ENCODE measurements at places on chromosomes 4 and X.

GRCh38 chr4:154683956-154684681 is 59.7 kb upstream of the LRAT start:
- H3K27me3 ChIP-seq: no peaks in the 10 kb centered on the region
- H3K27ac ChIP-seq: no peak overlapping the region
- H3K4me3 ChIP-seq: no peak overlapping the region

DNA sequence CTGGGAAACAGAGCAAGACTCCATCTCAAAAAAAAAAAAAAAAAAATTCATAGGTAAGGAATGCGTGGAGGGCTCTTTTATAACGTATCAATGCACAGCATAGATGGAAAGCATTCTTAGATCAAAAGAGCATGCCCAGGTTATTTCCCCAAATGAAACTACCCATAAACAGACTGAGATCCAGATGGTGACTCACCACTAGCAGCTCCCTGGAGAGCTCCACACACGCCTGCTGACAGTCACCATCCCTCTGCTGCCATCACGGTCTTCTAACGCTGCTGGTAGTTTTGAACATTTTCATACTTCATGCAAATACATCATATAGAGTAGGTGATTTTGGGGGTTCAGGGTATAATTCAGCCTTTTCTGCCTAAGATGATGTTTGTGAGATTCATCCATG is 136.9 kb downstream of the ASMT start:
- no peaks in the 10 kb centered on the region for H3K27me3 ChIP-seq
- no peak overlapping the region for H3K27ac ChIP-seq
- H3K36me3 ChIP-seq: no peaks in the 10 kb centered on the region

DNA sequence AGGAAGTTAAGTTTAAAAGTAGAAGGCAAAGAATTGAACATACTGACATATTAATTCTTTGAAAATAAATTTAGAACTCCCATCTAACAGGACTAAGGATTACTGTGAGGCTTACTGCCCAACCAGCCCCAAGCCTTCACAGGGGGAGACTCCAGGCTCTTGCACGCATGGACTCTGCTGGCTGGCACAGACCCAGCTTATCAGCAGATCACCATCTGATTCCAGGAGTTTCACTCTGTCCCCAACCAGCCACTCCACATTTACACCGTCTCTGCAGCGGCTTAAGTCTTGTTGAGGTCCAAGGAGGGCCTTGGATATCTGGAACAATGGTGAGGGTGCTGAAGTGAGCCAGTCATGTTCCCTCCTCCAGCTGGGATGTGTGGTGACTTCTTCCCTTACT is 16.4 kb upstream of the OTUD4 start:
- no peaks in the 10 kb centered on the region for H3K27me3 ChIP-seq
- no peaks in the 10 kb centered on the region for H3K4me1 ChIP-seq
- DNase-seq: no peak
- H3K36me3 ChIP-seq: no peaks in the 10 kb centered on the region

- no peak overlapping the region for H3K4me3 ChIP-seq
- peak overlapping the region; percentile 23 for H3K27ac ChIP-seq
- no peaks in the 10 kb centered on the region for H3K36me3 ChIP-seq
- H3K4me1 ChIP-seq: peaks cover 12% of the 10 kb centered on the region
- H3K27me3 ChIP-seq: no peaks in the 10 kb centered on the region
These were observed 1.7 kb upstream of the TIFA start for GRCh38 chr4:112287258-112287989.

DNA sequence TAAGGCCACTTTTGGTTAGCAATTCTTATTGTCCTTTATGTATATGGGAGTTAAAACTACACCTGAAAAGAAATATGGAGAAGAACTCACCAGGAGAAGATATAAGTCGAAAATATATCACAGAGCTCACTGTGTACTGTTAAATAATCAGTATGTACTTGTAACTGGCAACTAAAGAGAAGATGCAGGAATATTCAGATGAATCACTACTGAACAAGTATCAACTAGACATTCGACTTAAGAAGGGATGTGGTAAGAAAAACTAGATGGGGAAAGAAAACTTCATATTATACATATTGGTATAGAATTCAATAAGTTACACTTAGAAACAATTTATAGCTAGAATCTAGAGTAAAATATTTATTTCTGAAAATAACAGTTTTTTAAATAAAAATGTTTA is 230.0 kb downstream of the CAMK2D start:
- H3K4me3 ChIP-seq: no peak overlapping the region
- H3K27ac ChIP-seq: no peak overlapping the region
- DNase-seq: no peak
- H3K27me3 ChIP-seq: no peaks in the 10 kb centered on the region
- no peaks in the 10 kb centered on the region for H3K4me1 ChIP-seq

- H3K27ac ChIP-seq: no peak overlapping the region
- no peak for DNase-seq
- H3K36me3 ChIP-seq: no peaks in the 10 kb centered on the region
- H3K4me1 ChIP-seq: no peaks in the 10 kb centered on the region
These were observed 87.4 kb upstream of the SLC7A11 start for GRCh38 chr4:138329506-138330070.

GRCh38 chr4:134668237-134668636 is 466.6 kb upstream of the PABPC4L start:
- no peaks in the 10 kb centered on the region for H3K36me3 ChIP-seq
- no peak overlapping the region for H3K4me3 ChIP-seq
- no peak overlapping the region for H3K27ac ChIP-seq
- no peaks in the 10 kb centered on the region for H3K4me1 ChIP-seq
- no peaks in the 10 kb centered on the region for H3K27me3 ChIP-seq
- DNase-seq: peak; percentile 41

GRCh38 chr4:107155366-107155765 is 119.3 kb upstream of the DKK2 start:
- no peak overlapping the region for H3K27ac ChIP-seq
- no peak for DNase-seq
- no peaks in the 10 kb centered on the region for H3K4me1 ChIP-seq
- H3K36me3 ChIP-seq: no peaks in the 10 kb centered on the region

- DNase-seq: peak; percentile 9
- H3K4me1 ChIP-seq: no peaks in the 10 kb centered on the region
- H3K27me3 ChIP-seq: no peaks in the 10 kb centered on the region
- H3K36me3 ChIP-seq: no peaks in the 10 kb centered on the region
- H3K27ac ChIP-seq: no peak overlapping the region
These were observed 32.9 kb upstream of the RAB40A start for GRCh38 chrX:103552236-103552635.

DNA sequence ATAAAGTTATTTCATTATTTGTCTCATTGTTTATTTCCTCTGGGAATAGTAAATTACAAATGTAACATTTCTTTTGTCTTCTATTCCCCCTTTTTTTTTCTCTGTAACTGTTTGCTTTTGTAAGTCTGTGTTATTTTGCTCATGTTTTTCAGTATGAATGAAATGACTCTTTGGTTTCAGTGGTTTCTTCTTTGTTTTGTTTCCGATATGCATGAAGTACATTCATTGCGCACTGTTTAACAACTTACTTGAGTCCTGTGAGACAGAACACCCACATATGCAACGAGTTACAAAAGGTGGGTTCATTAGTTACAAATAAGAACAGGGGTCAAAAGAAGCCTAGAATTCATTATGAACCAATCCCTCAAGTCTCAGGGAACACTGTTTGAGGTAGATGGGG is 175.0 kb upstream of the UGT8 start:
- no peak overlapping the region for H3K4me3 ChIP-seq
- no peaks in the 10 kb centered on the region for H3K27me3 ChIP-seq
- H3K4me1 ChIP-seq: no peaks in the 10 kb centered on the region
- no peak for DNase-seq
- no peak overlapping the region for H3K27ac ChIP-seq

DNA sequence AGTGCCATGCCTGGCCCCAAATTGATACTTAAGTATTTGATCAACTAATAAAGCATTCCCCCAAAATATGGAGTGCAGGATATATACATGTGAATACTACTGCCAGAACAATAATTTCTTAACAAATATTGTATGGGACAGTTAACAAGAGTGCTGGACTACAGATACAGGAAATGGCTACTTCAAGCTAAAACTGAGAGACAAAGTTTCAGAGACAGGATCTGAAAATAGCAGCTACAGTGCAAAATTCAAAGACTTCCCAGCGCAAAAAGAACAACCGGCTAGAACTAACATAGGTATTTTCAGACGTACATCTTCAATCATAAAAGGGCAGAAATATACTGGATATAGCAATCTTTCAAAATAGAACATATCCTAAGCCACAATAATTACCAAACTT is 6.3 kb downstream of the ATRX start:
- H3K27me3 ChIP-seq: no peaks in the 10 kb centered on the region
- H3K36me3 ChIP-seq: no peaks in the 10 kb centered on the region
- peaks cover 49% of the 10 kb centered on the region for H3K4me1 ChIP-seq
- H3K27ac ChIP-seq: no peak overlapping the region

DNA sequence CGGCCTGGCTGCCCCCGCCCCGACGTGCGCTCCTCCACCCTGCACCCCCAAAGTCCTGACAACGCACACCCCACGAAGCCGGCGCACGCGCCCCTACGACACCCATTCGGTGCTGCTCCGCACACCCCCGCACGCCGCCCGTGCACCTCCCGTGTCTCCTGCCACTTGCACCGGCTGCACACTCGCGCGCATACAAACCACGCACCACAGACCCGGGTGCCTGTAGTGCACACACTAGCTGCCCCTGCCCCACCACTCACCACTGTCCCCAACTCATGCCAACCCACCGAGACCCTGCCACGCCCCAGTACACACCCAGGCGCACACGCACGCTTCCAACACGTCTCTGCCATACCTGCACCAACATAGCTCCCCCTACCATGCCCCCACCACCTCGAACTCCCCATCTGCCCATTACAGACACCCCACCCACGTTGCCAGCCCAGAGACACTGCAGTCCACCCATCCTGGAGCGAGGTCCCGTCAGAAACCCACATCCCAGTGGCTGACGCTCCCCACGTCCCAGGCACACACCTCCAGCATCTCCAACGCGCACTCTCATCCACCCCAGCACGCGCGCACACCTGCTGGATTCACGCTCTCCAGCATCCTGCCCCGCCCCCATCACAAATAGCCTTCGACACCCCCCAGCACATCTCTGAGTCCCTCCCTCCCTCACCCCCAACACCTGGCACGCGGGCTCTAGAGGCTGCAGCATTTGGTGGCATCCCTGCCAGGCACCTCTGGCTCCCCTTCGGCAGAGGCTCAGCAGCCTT is 4.2 kb upstream of the DUSP9 start:
- DNase-seq: no peak
- H3K4me1 ChIP-seq: peaks cover 42% of the 10 kb centered on the region
- peaks cover 84% of the 10 kb centered on the region for H3K27me3 ChIP-seq
- no peak overlapping the region for H3K27ac ChIP-seq

DNA sequence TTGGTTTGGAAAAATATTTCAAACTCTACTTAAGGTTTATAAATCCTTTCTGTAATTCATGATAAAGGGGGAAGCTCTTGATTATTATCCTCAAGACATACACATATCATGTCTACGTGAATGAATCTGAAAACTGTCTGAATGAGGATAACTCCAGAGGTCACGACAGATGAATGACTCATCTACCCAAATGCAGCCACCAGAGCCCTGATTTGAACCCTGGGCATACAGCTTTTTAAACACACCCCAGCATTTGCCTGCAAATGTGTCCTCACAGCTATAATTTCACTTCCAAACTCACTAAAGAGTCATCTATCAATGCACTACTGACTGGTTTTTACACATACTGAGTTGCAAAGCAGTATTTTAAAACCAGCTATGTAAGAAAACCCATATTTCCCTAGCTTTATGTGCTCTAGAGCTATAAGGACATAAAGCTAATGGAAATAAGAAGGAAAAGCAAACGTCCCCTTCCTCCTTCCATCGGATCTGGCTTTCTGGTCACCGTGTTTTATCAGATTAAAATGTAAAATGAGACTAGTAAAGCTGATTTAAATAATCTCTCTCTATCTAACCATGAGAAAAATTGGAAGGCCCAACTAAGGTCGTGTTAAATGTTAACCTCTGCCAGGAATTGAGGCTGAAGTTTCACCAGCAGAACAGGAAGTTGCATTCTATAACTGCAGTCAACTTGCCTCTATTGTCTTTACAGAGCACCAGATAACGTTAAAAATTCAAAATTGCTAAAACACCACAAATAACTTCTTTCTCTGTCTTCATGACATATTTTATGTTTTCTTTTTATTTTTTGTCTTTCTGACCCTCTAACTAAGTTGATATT is 63.1 kb upstream of the SPP1 start:
- H3K27me3 ChIP-seq: no peaks in the 10 kb centered on the region
- no peak overlapping the region for H3K4me3 ChIP-seq
- H3K36me3 ChIP-seq: no peaks in the 10 kb centered on the region
- peak; percentile 11 for DNase-seq
- H3K27ac ChIP-seq: no peak overlapping the region
- peaks cover 19% of the 10 kb centered on the region for H3K4me1 ChIP-seq

- H3K4me1 ChIP-seq: peaks cover 11% of the 10 kb centered on the region
- H3K27ac ChIP-seq: no peak overlapping the region
- no peak for DNase-seq
These were observed 67.0 kb downstream of the NHS start for GRCh38 chrX:17441965-17442364.

- H3K27ac ChIP-seq: no peak overlapping the region
- no peaks in the 10 kb centered on the region for H3K4me1 ChIP-seq
- no peak overlapping the region for H3K4me3 ChIP-seq
- no peaks in the 10 kb centered on the region for H3K27me3 ChIP-seq
- no peaks in the 10 kb centered on the region for H3K36me3 ChIP-seq
- DNase-seq: no peak
These were observed 56.6 kb downstream of the ANAPC10 start for GRCh38 chr4:145041378-145041777.

DNA sequence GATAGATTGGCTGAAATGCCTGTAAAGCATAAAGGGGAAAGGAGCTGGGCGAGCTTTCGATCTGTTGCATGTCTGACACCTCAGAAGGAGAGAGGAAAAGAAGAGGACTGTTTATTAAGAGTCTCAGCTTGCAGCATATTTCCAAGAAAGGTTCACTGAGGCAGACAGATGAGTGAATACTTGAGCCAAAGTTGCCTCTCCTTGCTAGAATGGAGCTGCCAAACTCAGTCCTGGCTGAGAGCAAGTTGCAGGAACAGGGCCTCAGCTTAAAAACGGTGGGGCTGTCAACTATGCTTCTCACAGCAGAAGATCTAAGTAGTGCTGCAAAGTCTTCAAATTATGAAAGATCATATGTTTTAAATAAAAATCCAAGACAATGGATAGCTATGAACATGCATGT is 707.5 kb downstream of the PCDH7 start:
- H3K4me1 ChIP-seq: peaks cover 9% of the 10 kb centered on the region
- peak; percentile 50 for DNase-seq
- H3K27ac ChIP-seq: no peak overlapping the region
- no peaks in the 10 kb centered on the region for H3K27me3 ChIP-seq
- no peak overlapping the region for H3K4me3 ChIP-seq
- H3K36me3 ChIP-seq: no peaks in the 10 kb centered on the region

DNA sequence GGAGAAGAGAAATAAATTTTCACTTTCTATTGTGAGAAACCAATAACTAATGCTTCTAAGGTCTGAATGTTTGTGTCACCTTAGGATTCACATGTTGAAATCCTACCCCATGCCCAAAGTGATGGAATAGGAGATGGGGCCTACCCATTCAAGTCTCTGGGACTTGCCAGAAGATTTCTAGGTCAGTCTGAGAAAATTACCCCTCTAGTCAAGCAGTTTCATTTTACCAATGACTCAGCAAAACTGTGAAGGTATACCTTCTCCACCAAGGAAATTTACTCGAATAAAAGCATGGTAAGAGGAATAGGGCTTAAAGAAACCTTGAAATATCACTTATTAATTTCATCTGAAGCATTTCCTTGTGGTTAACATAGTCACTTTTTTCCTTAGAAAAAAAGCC is 23.5 kb upstream of the PAPSS1 start:
- no peaks in the 10 kb centered on the region for H3K36me3 ChIP-seq
- no peaks in the 10 kb centered on the region for H3K27me3 ChIP-seq
- H3K4me1 ChIP-seq: peaks cover 11% of the 10 kb centered on the region
- DNase-seq: no peak
- no peak overlapping the region for H3K4me3 ChIP-seq

GRCh38 chrX:1598021-1598875 is 6.8 kb downstream of the AKAP17A start:
- H3K4me3 ChIP-seq: no peak overlapping the region
- no peak overlapping the region for H3K27ac ChIP-seq
- no peaks in the 10 kb centered on the region for H3K27me3 ChIP-seq
- peaks cover 92% of the 10 kb centered on the region for H3K36me3 ChIP-seq
- peak; percentile 22 for DNase-seq
